Activated CD8-positive, alpha-beta memory T cell treated with anti-CD3 and anti-CD28 coated beads, Interleukin-2, amount 10 ng/mL, durations not matched to agents 7 days and 5 days (primary cell): ENCODE measurements at places on chromosomes 7 and 10. TPM values are rescaled to one million over a fixed set of nuclear protein-coding genes. Genes with fewer than 3 reads are reported as not detected.

Gene AGR2
- not detected for total RNA-seq

Gene CALHM1
- 1.1 TPM for total RNA-seq

Gene NUTM2D
- 2.3 TPM for total RNA-seq

Gene TSPAN13
- total RNA-seq: 2.7 TPM

- DNase-seq: no peak
Observed at GRCh38 chr10:60828489-60828852, 50.2 kb downstream of the CDK1 start.

DNA sequence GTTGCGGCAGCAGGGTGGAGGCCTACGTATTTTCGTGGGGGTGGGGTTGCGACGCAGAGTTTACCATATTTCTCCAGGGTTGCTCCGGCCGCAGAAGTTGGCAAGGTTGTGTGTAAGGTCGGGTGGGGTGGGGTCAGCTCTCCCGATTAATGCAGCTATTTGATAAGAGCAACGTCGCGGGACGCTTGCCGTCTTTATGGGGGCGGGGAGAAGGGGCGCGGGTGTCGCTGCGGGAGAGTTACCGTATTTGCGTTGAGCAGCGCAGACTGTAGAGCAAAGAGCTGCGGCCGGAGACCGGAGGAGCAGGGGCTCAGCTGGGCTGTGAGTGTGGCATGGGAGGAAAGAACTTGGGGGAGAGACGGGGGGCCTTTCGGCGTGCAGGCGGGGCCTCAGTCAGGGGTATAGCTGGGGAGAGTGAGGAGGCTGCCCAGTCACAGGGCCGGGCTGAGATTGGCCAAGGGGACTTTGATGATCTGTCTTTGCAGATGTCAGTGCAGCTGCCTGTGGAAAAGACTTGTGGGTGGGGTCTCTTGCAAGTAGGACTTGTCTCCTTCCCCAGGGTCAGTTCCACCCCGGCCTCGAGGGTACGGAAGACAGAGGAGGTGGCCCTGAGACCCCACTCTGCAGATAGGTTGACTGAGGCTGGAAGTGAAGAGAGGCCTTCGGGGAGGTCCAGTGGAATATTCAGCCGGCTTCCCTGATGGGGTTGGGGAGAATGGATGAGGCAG, 26.6 kb downstream of the ZNF775 start:
- no peak for DNase-seq

DNA sequence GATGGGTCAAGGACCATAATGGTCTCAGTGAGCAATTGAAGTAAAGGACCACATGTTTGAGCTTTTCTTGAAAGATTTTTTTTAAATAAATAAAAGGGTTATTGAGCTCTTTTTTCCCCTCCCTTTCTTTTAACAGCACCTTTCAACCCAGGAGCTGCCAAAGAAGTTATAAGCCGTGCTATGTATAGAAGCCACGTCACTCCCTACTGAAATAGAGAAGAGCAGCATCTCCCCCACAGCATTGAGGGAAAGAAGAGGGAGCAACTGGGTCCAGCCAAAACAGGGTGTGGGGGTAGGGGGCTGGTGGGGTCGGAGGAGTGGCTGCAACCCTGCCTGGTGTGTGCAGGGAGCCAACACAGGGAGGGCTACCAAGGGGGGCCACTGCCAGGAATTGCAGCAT, 227.2 kb downstream of the PLXNA4 start:
- no peak for DNase-seq

DNA sequence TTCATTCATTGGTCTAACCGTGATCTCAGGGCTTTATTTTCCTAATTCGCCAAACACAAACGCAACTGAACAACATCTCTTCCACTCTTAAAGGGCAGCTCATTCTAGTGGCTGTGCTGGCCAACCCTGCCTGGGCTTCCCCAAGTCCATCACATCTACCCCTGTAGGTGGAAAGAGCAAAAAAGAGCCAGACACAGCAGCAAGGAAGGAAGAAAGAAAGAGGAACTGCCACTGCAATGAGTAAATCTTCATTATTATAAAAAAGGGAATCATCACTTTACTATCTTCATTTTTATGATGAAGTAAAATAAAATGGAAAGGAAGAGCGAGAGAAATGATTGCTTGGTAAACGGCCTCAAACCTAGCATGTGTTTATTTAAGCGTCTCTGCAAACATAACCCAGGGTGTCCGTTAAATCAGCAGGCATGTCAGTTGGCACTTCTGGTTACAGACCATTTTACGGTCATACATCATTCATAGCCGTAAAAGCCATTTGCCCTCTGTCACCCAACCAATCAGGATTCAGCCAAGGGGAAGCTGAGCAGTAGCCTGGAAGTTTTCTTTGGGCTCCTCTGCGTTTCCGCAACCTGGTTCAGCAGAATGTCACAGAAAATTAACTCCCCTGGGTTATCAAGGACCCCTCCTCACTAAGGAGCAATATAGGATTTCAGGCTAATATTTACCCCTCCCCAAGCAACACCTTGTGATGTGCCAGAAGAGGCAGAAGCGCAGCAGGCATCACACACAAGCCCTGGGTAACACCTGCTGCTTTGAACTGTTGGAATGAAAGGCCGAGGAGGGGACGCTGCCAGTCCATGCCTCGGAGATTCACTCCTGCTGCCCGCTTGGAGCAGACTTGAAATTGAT, 234.0 kb downstream of the SNX10 start:
- no peak for DNase-seq

DNA sequence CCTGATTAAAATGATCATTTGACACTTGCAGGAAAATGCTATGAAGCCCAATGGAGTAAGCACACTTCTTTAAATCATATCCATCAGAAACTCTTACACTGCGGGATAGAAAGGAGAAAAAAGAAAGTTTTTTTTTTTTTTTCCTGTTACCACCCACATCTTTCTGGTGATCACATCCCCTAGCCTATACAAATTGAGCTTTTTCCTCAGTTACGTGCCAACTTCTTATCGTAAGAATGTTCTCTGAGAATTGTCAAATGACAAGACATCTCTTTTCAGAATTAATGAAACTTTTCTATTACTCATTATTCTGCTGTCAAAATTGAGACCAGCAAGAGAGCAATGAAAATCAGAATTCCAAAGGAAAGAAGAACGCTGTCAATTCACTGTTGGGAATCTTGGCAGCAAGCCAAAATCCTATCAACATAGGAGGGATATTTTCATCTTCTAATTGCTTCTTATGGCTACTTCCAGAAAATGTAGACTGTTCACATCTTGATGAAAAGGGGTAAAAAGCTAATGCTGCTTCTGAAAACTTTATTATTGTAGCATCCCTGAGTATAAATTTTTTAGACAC, 179.5 kb downstream of the ADAM12 start:
- DNase-seq: no peak
